Substantia nigra (tissue), 51 donors: ENCODE measurements at places on chromosomes 2 and 18.

DNA sequence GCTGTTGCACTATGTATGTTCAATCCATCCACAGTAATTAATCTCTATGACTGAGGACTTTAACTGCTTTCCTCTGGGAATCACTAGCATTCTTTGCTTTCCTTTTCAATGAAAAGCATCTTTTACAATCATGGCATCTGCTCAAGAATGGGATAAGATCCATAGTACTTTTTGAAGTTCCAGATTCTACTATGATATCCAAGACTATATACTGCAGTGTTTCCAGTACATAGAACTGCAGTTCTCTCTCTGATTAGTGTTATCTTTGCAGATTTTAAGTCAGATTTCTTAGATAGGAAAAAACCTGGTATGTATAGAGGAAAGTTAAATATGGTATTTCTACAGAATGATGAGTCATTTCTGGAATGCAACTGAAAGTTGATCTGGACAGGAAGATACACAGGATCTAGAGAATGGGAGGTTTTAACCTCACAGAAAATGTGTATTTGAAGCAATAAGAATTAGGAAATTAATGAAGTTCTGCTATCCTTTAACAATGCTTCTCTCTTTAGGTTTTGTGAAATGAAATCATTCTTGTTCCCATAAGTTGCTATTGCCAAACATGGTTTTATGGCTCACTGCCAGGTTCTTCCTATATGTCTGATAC, 670.7 kb downstream of the ERBB4 start:
- no peak for DNase-seq

DNA sequence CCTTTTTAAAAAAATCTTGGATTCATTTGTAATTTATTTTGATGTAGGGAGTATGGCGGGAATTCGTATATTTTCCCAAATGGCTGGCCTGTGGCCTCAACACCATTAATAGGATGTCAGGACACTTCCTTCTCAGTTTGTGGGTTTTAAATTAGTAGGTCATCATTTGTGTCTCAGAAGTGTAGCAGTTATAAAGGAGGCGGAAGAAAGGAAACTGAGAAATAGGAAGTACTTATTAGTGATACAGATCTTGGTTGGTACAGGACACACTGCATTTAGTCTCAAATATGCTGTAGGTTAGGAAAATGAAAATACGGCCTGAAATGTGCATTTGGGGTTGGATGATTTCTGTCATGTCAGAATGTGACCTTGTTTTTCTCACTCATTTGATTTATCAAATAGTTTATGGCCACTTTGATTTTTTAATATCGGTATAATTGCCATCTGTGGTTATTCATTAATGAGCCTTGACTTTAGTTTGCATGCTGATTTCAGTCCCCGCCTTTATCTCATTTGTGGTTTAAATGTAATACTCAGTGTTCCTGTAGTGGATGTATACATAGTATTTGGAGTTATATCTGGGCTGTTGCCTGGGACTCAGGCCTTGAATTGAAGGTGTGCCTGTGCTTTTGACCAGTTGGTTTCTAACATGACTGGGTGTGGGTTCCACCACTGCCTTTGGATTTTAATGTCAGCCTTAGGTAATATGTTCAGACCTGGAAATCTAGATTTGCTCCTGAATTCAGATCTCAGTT, 31.4 kb downstream of the ZCCHC2 start:
- no peak for DNase-seq

DNA sequence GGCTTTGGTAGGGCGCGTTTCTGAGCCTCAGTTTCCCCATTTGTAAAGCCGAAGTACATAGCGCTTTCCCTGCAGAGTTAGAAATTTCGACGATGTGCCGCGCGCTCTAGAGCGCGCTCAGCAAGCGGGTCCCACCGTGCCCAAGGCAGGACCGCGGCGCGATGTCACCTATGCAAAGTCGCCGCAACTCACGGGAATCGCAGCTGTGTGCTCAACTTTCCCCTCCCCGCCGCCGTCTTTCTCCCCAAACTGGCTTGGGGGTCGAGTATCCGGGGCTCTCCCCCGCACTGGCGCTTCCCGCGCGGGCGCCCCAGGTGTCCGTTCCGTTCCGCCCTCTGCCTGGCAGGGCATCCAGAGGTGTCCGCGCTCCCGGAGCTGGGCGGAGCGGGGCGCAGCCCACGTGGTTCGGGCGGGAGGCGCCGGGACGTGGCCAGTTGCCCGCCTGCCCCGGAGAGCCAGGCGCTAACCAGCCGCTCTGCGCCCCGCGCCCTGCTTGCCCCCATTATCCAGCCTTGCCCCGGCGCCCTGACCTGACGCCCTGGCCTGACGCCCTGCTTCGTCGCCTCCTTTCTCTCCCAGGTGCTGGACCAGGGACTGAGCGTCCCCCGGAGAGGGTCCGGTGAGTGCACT, at the start of gene MLPH:
Gene MLPH, plus strand, starts transcription at position 433 of the 630 bp plus-strand sequence. CDS start 6,176 bp downstream, outside the sequence.
- DNase-seq, result no peak

DNA sequence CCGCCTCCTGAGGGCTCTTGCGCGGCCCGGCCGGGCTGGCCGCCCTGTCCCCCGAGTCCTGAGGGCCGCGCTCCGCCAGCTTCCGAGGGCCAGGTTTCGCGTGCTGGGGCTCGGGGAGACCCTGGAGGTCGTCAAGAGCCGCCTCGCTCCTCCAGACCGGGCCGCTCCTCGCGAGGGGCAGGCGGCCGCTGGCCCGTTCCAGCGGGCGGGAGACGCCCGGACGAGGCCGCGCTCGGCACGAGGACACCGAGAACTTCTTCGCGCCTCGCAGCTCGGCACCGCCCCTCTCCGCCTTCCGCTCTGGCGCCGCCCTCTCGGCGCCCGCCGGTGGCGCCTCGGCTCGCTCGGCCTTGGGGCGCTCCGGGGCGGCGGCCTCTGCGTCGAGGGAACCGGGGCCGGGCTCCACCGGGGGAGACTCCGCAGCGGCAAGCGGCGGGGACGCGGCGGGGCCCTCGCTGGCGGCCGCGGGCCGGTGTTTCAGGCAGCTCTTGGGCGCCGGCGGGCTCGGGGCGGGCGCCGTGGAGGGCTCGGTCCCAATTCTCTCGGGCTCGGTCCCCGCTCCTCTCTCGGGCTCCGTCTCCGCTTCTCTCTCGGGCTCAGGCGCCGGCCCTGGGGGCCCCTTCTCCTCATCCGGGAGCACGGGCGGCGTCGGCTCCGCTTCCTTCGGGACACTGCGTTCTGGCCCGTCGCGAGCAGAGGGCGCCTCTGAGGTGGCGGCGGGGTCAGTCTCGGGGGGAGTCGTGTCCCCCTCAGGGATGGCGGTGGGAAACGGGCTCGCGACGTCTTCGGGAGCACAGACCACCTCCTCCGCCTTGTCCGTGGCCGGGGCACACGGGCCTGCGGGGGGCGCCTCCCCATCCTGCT, 91.6 kb upstream of the MGAT4A start:
- no peak for DNase-seq

DNA sequence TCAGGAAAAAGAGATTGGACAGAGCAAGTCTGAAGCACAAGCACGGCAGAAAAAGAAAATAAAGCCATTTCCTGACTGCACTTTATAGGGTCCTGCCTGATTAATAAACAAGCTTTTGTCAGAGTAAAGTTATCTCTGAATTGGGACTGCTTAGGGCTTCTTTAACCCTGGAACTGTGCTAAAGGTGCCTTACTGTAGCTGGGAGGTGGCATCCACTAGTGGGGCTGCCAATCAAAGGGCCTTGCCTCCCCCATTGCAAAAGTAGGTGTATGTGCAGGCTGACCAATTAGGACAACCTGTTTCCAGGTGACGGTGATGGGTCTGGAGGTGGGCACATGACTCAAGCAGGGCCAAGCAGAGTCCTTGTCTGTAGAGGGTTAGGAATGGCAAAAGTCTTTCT, 57.4 kb upstream of the RAPH1 start:
- no peak for DNase-seq
